Activated CD8-positive, alpha-beta memory T cell treated with anti-CD3 and anti-CD28 coated beads, Interleukin-2, amount 10 ng/mL, durations not matched to agents 7 days and 5 days (primary cell): ENCODE measurements at places on chromosomes 3 and 15. TPM values are rescaled to one million over a fixed set of nuclear protein-coding genes. Genes with fewer than 3 reads are reported as not detected.
A peak's percentile ranks its signal among the peaks of the same experiment; 100 is the strongest.

SLC41A3 gene
- 23.8 TPM for total RNA-seq

- H3K4me3 ChIP-seq: no peak overlapping the region
- H3K4me1 ChIP-seq: peaks cover 3% of the 10 kb centered on the region
- H3K27me3 ChIP-seq: peaks cover 63% of the 10 kb centered on the region
- no peaks in the 10 kb centered on the region for H3K36me3 ChIP-seq
- DNase-seq: peak; percentile 37
Measured at GRCh38 chr3:134312072-134312872, 61.6 kb upstream of the RYK start.

DNA sequence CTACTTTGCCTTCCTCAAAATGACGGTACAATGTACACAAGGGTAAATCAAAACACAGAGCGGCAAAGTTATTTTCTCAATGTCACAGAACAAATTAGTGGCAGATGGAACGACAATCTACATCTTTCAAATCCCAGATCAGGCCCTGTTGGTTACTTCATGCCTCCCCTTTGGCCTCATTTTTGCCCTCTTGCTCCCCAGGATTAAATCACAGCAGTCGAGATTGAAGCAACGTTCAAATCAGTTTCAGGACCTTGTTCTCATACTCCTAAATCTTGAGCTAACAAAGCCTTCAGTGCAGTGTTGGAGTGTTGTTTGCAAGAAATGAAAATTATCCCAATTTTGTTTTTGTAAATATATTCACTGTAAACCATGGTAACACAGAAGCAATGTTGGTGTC is 91.4 kb downstream of the FBN1 start:
- no peak overlapping the region for H3K4me3 ChIP-seq
- no peaks in the 10 kb centered on the region for H3K36me3 ChIP-seq
- no peak for DNase-seq
- H3K27me3 ChIP-seq: peaks cover 28% of the 10 kb centered on the region
- H3K27ac ChIP-seq: no peak overlapping the region
- no peaks in the 10 kb centered on the region for H3K4me1 ChIP-seq

DNA sequence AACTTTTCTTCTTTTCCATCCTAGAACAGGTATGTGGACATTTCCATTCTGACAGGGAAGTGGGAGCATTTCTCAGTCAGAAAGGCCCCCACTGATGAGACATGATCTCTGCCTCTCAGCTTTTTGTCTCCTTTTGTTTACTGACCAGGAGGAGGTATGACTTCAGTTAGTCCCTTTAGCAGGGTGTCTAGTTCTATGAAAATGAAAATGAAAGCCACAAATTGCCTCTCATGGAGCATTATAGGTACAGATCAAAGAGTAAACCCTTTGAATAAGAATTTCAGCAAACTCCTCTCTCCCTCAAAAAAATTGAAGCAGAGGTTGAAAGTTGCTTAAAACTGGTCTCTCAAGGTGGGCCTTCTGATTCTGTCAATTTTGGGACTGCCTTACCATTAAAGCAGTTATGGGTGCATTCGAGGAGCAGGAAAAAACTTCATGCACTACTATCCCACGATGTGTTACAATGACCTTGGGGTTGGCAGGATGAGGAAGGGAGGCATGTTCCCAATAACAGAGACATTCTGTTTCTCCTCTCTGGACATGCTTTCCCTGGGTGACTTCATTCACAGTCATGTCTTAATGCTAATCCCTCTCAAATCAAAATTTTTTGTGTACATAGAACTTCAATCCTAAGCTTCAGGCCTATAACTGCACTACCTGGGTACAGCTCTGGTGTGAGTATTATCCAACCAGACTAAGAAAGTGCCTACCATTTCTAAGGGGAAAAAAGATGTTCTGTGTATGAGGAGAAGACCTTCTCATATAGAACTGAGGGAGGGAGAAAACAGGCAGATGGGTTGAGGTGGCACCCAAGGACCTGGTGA is 50.6 kb upstream of the TBC1D23 start:
- DNase-seq: no peak
- H3K27me3 ChIP-seq: peaks cover 3% of the 10 kb centered on the region
- H3K4me1 ChIP-seq: peaks cover 21% of the 10 kb centered on the region
- H3K36me3 ChIP-seq: peaks cover 15% of the 10 kb centered on the region
- peak overlapping the region; percentile 55 for H3K4me3 ChIP-seq

RTP1 gene
- not detected for total RNA-seq

CIDEC gene
- total RNA-seq: not detected

ANKRD34C gene
- not detected for total RNA-seq

GRCh38 chr15:73986055-73986775 is 5.9 kb downstream of the STOML1 start:
- H3K27me3 ChIP-seq: no peaks in the 10 kb centered on the region
- no peak overlapping the region for H3K4me3 ChIP-seq
- peaks cover 25% of the 10 kb centered on the region for H3K4me1 ChIP-seq
- H3K27ac ChIP-seq: no peak overlapping the region

GRCh38 chr15:78257681-78258080 is 6.7 kb upstream of the DNAJA4 start:
- peaks cover 3% of the 10 kb centered on the region for H3K4me1 ChIP-seq
- no peaks in the 10 kb centered on the region for H3K27me3 ChIP-seq
- no peak overlapping the region for H3K27ac ChIP-seq
- no peaks in the 10 kb centered on the region for H3K36me3 ChIP-seq
- no peak overlapping the region for H3K4me3 ChIP-seq
- DNase-seq: no peak

GRCh38 chr15:75112278-75112847 is 89.0 kb downstream of the PPCDC start:
- no peak overlapping the region for H3K4me3 ChIP-seq
- no peak overlapping the region for H3K27ac ChIP-seq
- H3K27me3 ChIP-seq: peaks cover 12% of the 10 kb centered on the region
- peaks cover 23% of the 10 kb centered on the region for H3K36me3 ChIP-seq

GRCh38 chr3:146972726-146973125 is 367.6 kb upstream of the PLSCR5 start:
- no peak for DNase-seq
- no peaks in the 10 kb centered on the region for H3K4me1 ChIP-seq
- H3K27me3 ChIP-seq: no peaks in the 10 kb centered on the region
